ENCODE measurements at places on chromosomes 3 and 15.

DNA sequence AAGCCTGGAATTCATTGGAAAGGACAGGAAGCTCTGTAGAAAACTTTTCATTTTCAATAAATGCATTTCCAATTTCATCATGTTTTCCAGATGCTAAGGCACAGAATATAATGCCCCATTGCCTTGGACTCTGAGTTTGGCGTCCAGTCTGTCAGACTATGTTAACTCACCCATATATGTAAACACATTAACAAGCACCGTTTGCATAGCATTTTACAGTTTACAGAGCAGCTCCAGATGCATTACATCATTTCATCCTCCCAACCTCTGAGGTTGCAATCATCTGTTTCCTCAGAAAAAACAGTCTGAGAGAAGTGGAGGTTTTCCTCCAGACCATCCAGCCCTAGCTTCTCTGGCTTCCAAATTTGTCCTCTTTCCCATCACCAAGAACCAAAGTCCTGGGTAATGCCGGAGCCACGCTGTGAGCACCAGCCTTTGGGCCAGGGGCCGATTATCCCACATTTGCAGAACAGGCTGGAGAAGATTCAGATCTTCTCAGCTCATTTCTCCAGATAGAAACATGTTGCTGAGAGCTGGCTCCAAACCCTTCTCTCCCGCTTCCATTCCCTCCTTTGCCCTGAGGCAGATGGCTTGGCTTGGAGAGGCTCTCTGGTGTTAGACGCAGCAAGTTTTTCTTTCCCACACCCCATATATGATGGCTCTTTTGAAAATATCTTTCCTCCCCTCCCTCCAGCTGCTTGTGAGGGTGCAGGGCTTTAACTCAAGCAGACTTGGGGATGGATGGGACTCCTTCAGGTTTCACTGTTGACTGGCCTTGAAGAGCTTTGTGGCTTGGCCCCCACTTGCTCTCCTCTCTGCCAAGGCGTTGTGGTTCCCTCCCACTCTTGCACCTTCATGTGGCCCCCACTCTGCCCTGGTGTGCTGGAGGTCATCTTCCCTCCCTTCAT is 26.0 kb downstream of the CYP19A1 start:
- DNase-seq, result no peak

GRCh38 chr3:60277361-60277800 is 973.9 kb downstream of the FHIT start:
- DNase-seq, result no peak

DNA sequence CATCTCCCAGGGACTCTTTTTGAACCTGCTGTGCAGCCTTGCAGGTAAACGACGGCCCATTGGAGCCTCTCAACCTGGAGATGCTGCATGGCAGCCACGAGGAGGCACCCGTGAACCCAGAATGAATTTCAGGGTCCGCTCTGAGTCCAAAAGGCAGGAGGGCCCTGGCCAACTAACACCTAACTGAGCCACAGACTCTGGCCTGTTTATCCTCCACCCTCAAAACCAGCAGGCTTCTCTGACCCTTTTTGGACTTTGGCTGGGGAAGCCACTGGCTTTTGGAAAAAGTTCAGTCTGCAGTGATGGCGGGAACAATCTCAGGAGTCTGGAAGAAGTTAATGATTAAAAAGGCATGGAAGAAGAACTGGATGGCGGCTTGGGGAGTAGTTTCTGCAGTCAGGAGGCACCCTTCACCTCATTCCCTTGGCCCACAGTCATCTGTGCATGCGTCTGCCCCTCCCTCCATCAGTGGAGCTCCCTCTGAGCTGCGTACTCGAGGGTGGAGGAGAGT is 4.1 kb downstream of the PXYLP1 start:
- DNase-seq, result no peak

- no peak for DNase-seq
These were observed 40.6 kb downstream of the WNT7A start for GRCh38 chr3:13839253-13839652.

- no peak for DNase-seq
These were observed 783 bp upstream of the ISG20 start for GRCh38 chr15:88637841-88638625.

GRCh38 chr3:12644331-12644937 is 19.5 kb downstream of the RAF1 start:
- peak; percentile 60 for DNase-seq

DNA sequence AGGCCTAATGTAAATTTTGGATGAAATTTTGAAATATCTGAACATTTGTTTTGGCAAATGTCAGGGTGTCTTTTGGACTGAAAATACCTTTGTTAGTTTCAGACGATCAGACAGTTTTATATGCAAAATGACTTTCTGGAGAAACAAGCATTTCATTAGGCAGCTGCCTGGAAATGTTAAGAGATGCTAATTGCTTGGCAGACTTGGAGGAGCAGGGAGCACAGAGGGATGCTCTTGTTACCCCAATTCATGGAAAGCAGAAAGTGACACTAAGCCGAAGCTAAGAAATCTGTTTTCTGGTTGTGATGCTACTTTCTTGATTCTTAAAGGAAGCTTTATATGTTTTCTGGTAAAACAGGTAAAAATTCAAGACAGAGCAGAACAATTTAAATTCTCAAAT is 204.3 kb upstream of the GBE1 start:
- DNase-seq, result no peak

GRCh38 chr3:124560666-124561215 is 169.5 kb upstream of the UMPS start:
- no peak for DNase-seq

GRCh38 chr3:148856384-148856783 is 8.7 kb upstream of the CPA3 start:
- DNase-seq, result no peak

- DNase-seq, result no peak
These were observed 161.6 kb upstream of the LRRC3B start for GRCh38 chr3:26460985-26461384.

GRCh38 chr15:53746101-53746500 is 13.4 kb downstream of the WDR72 start:
- DNase-seq, result no peak

DNA sequence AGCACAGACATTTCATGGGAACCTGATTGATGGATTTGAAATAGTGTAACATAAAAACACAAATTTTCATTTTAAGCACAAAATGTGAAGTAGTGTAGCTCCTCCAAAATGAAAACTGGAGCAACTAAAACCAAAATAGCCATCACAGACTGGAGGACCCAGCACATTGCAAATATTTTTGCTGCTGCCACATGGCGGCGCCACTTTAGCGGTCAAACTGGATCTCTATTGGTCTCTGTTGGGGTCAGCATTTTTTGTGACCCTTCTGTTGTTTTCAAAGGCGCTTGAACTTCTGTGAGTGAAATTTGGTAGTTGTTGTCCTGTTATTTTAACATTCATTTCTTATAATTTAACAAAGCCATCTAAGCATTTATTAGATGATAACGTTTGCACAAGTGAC is 259.9 kb downstream of the IL20RB start:
- no peak for DNase-seq

- no peak for DNase-seq
These were observed 584.4 kb downstream of the PDCD6IP start for GRCh38 chr3:34382859-34383258.

DNA sequence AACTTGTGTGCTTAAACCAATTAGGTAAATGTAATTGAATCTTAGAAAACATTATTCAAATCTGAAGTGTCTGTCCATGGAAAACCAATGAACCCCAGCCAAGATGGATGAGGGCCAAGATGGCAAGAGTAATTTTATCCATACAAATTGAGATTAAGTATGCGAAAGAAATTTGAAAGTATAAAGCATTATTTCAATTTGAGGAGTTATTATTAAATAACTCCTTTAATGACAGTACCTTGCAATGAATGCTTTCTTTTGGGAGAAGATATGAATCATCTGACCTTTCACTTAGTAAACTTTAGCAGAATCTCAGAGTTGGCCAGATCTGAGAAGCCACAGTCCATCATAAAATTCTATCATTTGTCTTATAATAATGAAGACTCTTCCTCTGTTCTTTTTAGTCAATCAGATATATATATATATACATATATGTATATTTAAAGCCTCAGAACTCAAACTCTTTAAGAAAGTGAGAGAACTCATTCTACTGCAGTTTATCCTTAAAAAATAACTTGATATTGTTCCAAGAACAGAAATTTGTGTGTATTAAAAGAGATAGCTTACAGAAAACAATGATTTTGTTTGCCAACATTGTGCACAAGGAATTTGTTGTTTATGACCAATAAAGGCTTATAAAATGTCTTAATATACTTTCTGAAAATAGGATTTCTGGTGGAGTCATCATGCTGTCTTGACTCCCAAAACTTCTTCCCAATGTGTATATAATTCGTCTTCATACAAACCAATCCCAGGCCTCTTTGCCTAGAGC is 434.8 kb upstream of the THBS1 start:
- DNase-seq, result peak; percentile 54

GRCh38 chr15:73368301-73369136 is at the start of gene HCN4:
HCN4 (minus strand) TSS chr15:73368958; CDS start chr15:73368270, 688 bp downstream.
- DNase-seq, result no peak
